ENCODE measurements at places on chromosomes 1 and 21.

DNA sequence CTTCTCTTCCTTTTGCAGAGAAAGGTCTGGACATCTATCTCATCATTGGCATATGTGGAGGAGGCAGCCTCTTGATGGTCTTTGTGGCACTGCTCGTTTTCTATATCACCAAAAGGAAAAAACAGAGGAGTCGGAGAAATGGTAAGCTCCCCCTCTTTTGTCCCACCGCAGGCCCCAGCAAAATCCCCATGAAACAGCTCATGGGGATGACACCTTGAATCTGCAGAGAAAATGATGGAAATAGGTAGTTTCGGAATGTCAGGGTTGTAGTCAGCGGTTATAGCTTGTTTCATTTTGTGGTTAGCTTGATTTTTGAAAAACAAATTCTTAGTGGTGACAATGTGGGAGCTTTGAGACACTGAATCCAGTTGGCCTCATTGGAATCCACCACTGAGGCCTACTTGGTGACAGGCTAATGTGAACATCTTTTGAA is 10.3 kb downstream of the CD2 start:
- DNase-seq, result no peak

GRCh38 chr1:229412056-229412455 is 21.8 kb downstream of the ACTA1 start:
- no peak for DNase-seq

DNA sequence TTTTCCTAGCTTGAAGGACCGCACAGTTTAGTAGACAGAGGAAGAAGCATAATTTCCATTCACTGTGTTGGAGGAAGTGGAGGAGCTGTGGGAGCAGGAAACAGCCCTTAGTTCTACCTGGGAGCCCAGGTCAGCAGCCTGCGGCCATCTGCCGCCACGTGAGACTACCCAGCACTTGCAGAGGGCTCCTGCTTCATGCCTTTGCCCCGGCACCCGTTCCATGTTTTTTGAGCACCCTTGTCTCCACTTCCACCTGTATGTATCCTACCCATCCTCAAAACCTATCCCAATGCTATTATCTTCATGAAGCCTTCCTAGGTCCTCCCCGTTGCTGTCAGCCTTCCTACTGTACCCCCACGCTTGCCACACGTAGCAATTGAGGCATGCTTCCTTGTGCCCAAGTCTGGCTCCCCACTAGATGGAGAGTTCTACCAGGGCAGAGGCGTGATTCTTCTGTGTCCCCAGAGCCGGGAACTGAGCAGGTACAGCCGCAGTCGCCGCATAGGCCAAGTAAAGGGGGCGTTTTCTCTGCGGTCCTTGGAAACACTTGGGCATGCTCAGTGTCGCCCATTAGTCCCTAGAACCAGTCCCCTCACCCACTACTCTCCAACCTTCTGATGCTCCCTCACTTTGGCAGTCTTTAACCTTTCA is 1.9 kb downstream of the SLC6A9 start:
- no peak for DNase-seq

GRCh38 chr21:34644825-34645224 is 24.0 kb upstream of the CLIC6 start:
- no peak for DNase-seq

- no peak for DNase-seq
These were observed 27.4 kb upstream of the HRNR start for GRCh38 chr1:152251391-152251790.

DNA sequence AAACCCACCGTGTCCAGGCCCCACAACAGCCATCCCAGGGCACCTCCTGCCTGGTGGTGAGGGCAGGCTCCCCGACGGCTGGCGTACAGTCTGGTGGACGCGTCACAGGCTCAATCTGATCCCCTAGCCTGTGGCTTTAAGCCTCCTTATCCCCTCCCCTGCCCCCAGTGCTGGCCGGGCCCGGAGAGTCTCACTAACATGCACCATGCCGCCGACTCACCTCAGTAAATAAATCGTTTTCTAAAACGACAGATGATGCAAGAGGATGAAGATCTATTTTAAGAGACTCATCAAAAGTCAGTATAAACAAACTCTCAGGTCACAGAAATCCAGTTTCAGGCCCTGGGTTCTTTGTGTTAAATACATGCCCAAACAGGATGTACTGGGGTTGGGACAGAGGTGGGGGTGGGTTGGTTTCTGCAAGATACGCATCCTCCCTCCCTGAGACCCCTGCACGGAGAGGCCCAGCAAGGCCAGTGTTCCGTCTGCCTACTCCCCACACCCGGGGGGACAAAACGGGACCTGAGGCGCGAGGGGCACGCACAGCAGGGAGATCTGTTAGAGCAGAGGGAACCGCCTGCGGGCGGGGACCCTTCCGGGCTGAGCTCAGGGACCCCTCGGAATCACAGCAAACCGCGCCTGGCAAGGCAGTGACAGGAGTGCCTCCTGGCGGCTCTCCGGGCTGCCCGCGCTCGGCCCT is 3.1 kb downstream of the PANK4 start:
- DNase-seq, result no peak

GRCh38 chr1:181485287-181486097 is 2.2 kb downstream of the CACNA1E start:
- DNase-seq, result no peak

- DNase-seq, result no peak
These were observed 114.6 kb downstream of the MRPS6 start for GRCh38 chr21:34187935-34188334.

DNA sequence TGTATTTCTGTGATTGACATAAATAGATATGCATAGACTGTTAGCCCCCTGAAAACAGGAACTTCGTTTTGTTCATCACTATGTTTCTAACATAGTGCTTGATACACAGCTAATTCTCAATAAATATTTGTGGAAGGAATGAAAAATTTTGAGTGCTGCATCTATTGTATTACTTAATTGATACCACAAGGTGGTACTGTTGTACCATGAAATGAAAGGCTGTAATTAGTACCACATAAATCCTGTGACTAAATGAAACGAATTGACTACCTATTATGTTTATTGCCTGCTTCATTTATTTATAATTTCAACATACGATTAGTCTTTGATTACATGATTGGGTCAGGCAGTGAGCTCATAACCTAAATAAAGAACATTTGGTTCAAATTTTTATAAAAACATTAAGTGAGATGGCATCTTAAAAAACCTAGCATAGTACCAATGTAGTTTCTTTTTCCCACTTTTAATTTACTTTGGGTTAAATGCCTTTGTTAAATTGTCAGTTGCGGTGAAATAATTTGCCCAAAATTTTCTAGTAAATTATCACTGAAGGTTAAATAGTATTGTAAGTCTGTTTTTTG is 15.0 kb upstream of the TGFB2 start:
- DNase-seq, result peak; percentile 53

GRCh38 chr1:171138980-171139379 is 46.1 kb upstream of the FMO2 start:
- no peak for DNase-seq

GRCh38 chr1:160416369-160416768 is 16.0 kb downstream of the VANGL2 start:
- DNase-seq, result peak; percentile 31

DNA sequence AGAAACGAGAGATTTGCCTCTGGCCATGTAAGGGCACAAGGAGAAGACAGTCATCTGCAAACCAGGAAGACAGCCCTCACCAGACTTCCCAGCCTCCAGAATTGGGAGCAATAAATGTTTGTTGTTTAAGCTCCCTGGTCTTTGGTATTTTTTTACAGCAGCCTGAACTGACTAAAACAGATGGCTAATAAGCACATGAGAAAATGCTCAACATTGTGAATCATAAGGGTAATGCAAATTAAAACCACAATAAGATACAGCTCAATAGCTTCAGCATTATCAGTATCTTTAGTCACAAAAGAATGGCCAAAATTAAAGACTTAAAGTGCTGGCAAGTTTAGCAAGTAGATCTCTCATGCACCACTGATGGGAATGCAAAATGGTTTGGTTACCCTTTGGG is 11.7 kb downstream of the UBE2G2 start:
- DNase-seq, result no peak

DNA sequence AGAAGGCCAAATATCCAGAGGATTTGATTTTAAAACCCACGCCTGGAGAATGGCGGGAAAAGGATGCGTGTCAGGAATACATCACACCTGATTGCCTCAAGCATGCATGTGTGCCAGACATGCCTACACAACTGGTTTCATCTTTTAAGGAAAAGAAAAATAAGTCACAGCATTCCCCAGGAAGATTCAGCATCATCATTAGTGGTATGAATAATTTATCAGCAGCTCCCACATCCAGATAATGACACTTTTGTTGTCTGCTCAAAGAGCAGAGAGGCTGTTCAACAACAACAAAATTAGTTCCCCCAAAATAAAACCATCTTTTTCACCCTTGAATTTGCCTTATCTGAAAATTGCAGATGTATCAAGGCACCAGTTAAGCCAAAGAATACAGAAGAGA is 328.6 kb upstream of the C1orf87 start:
- DNase-seq, result no peak

DNA sequence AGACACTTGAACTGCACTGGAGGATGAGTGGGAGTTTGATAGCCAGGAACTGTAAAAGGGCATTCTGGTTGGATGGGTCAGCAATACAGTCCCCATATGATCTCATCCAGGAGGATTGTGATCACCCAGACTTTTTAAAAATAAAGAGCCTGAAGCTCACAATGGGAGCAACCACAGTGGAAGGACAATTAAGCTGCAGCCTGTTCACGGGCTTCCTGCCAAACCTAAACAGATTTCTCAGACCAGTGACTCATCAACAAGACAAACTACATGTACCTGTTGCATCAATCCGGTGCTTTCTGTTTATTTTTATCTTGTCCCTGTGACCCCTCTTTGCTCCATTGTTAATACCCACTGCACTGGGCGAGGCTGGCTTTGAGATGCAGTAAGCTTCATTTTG is 52.3 kb downstream of the PAPPA2 start:
- peak; percentile 46 for DNase-seq

GRCh38 chr1:203597331-203598090 is 29.1 kb upstream of the ATP2B4 start:
- no peak for DNase-seq

DNA sequence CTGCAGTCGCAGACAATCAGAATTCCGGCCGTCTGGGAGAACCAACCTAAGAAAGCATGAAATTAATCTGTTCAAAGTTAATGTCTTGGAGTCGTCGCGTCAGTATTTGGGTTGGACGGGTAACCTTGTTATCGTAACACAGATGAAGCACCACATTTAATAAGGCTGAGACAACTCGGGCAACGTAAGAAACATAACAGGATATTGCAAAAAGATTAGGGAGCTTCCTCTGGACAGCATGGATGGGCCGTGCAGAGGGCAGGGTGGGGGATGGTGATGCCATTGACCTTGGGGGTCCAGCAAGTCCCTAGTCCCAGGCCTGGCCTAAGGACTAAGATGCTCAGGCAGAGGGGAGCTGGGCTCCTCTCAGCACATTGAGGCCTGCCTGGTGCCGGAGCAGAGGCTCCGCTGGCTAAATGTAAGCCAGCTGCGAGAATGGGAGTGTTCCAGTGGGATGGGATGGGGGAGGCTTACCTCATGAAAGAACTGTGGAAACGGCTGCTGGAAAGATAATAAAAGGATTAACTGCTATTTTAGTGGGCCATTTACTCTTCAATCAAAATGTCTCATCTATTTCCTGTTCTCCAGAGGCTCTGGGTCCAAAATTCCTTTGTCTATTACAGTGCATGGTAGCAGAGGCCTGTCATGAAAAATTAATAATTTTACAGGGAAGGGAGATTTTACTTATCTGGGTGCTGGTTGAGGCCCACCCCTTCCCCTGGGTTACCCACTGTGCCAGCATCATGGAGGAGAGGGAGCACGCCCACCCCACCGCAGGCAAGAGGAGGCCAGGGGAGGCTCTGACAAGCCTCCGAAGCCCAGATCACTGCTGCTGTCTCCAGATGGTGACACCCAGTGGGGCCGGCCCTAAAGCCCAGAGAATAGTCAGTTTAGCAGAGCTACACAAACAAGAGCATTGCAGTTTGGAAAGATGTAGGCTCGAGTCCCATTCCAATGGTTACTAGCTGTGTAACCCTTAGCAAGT is 131.6 kb downstream of the DMRTB1 start:
- no peak for DNase-seq

DNA sequence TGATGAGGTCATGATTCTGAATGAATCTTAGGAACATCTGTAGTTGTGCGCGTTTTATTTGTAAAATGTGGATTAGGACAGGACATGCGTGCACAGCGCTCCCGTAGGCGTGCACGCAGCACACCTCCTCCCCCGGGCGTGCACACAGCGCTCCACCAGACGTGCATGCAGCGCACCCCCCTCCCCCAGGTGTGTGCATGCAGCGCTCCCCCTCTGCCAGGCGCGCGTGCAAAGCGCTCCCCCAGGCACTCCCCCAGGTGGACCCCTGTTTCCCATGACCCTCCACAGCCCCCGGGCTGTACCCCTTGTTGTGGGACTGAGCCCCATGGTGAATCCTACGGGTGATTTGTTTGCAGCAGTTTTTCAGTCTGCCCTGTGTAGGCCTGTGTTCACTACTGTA is 61.6 kb downstream of the S100B start:
- DNase-seq, result no peak

- DNase-seq, result peak; percentile 44
These were observed 84.7 kb downstream of the BRINP2 start for GRCh38 chr1:177255411-177255810.

DNA sequence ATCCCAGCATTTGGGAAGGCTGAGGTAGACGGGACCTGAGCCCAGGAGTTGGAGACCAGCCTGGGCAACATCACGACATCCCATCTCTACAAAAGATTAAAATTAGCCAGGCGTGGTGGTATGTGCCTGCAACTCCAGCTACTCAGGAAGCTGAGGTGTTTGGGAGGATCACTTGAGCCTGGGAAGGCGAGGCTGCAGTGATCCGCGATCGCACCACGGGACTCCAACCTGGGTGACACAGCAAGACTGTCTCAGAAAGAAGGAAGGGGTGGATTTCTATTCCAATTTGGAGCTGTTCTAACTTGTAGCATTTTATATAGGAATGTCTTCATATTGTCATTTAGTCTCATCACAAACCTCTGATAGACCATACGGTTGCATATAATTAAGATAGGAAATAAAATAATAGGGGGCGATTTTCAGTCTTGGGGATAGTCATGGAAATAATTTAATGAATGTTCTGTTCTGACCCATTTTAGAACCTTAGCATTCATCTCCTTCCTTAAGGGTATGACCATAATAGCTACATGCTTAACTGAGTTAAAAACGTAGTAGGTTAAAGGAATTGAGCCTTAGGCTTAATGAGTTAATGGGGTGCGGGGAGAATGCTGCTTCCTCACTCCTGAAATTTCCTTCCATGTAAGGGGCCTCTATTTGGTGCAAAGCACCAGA is 93.1 kb downstream of the ADCY10 start:
- DNase-seq, result peak; percentile 66

- DNase-seq, result no peak
These were observed 396.8 kb upstream of the PRMT6 start for GRCh38 chr1:106659490-106660244.

Measured in RCC 7860 (cell line).